ENCODE measurements at places on chromosomes 6 and 20. TPM values are rescaled to one million over a fixed set of nuclear protein-coding genes. Genes with fewer than 3 reads are reported as not detected.

The CDKAL1 gene
- 13.4 TPM for total RNA-seq

DNA sequence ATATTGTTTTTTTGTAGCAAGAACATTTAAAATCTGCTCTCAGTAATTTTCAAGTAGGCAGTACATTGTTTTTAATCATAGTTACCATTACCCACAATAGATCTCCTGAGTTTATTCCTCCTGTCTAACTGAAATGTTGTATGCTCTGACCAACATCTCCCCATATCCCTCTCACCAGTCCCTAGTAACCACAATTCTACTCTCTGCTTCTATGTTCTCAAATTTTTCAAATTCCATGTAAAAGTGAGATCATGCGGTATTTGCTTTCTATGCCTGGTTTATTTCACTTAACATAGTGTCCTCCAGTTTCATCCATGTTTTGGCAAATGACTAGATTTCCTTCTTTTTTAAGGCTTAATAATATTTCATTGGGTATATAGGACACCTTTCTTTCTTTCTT, 300.5 kb downstream of the KCNQ5 start:
- DNase-seq: no peak

DNA sequence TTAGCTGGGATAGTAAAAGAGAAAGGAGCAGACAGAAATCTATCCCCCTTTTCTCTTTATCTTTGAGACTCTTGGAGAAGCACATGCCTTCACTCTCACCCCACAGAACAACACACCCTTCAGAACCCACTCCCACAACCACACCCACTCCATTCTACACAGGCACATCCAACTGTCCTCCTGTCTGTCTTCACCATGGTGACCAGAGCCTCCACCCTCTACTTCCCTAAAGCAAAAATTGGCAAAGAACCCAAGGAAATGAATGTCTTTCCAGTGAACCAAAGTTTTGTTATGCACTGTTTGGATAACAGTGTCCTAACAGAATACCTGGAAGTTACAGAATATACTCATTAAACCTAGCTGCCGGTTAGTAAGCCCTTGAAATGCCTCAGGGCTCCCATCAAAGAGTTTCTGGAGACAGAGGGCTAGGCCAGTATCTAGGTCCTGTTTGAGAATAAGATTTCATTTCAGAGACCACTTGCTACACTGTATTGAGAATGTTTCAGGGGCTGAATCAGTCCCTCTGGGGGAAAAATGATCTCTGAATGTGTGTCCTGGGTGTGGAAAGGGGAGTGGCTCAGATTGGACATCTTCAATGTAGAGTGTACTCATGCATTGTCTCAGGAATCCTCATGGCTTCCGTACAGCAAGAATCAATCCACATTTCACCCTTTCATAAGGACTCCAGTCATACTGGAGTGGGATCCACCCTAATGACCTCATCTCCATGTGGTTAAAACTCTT, 101.1 kb downstream of the LY86 start:
- DNase-seq: no peak

- peak; percentile 39 for DNase-seq
Measured at GRCh38 chr6:41428996-41429421, 93.6 kb downstream of the NCR2 start.

GRCh38 chr20:58810116-58810878, 40.4 kb downstream of the GNAS-AS1 start:
- no peak for DNase-seq

DNA sequence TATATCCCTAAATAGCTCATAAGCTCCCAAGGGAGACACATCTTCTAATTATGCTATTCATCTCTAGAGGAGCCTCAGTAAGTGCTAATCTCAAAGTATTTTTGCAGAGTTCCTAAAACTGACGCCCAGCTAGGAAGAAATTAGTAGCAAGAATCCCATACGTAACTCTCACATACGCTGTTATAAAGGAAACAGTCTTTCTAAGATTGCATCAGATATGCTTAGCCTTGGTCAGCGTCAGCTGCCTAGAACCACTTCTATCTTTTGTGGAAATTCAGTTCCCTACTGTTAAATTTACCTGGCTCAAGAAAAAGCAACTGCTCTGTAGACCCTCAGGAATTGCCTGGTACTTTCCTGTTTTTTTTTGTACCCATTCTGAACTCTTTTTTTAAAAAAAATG, 13.6 kb downstream of the RIPOR2 start:
- DNase-seq: no peak

GRCh38 chr6:67433124-67433523, 1202.0 kb upstream of the ADGRB3 start:
- DNase-seq: no peak

DNA sequence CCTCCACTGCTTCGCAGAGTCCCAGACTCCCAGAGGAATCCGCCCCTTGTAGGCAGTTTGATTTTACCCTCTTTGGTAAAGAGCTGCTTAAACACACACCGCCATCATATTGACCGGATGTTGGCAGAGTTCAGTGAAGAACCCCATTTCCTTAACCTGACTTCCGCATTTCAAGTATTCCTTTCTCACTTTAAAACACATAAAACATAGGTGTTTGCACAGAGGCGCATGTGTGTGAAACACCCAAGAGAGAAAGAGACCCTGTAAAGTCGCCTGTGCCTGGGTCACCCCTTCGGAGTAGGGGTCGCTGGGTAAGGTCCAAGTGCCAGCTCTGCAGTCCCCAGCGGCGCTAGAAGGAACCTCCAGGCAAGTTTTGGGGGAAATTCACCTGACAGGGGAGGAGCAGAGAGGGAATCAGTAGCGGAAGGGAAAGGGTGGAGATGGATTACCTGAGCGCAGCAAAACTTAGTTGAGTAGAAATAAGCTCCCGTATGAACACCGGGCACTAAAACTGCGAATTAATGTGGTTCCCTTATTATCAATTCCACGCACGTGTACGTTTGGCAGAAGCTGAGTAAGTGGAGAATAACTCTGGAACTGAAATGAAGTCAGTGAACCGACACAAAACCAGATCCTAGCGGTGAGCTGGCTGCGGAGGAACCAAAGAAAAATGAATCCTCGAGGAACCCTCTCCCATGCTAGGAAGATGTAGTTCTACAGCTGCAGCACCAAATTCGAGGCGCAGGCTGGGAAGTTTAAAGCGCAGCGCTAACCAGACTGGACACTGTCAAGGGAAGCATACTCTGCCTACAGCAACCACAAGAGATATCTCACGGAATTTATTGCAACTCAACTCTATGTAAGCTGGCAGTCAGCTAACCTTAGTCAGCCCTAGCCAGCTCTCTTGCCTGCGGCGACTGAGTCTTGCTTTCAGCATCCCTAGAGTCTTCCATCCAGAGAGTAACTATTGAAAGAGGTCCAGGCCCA, 3.5 kb upstream of the HTR1B start:
- no peak for DNase-seq

- no peak for DNase-seq
Measured at GRCh38 chr20:23129266-23129665, 43.1 kb upstream of the CD93 start.

All from mucosa of descending colon (tissue), 3 donors.